Mammary epithelial cell (primary cell): ENCODE measurements at places on chromosomes 16 and 17. TPM values are rescaled to one million over a fixed set of nuclear protein-coding genes. Genes with fewer than 3 reads are reported as not detected.

The PRDM7 gene
- not detected for total RNA-seq

The SCNN1B gene
- 0.59 and 0.80 TPM in 2 replicates for total RNA-seq

The CMTM1 gene
- total RNA-seq: 2.8 TPM

The FLYWCH2 gene
- 38.3 TPM for total RNA-seq

The KRT23 gene
- 1.5 and 1.7 TPM in 2 replicates for total RNA-seq

The KDM6B gene
- 26.5 and 32.3 TPM in 2 replicates for total RNA-seq

The BICDL2 gene
- total RNA-seq: 1.9 and 3.8 TPM in 2 replicates
